ENCODE measurements at places on chromosomes 5 and 9. TPM values are rescaled to one million over a fixed set of nuclear protein-coding genes. Genes with fewer than 3 reads are reported as not detected.
A peak's percentile ranks its signal among the peaks of the same experiment; 100 is the strongest.

- no peak for DNase-seq
- H3K4me3 ChIP-seq = no peak overlapping the region
- no peaks in the 10 kb centered on the region for H3K36me3 ChIP-seq
- H3K27me3 ChIP-seq = no peaks in the 10 kb centered on the region
Measured at GRCh38 chr9:114080773-114081440, 2.8 kb upstream of the AMBP start.

DNA sequence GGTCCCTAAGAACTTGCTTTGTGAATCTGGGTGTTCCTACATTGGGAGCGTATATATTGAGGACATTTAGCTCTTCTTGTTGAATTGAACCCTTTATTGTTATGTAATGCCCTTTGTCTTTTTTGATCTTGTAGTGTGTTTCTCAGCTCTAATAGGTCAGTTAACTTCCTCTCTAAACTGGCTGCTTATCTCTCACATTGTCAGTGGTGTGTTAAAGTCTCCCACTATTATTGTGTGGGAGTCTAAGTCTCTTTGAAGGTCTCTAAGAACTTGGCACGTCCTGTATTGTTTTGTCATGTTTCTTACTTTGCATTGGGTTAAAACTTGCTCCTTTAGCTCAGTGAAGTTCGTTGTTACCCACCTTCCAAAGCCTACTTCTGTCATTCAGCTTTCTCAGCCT lies 36.2 kb downstream of the RIC1 start:
- H3K4me3 ChIP-seq = no peak overlapping the region
- no peaks in the 10 kb centered on the region for H3K27me3 ChIP-seq
- H3K27ac ChIP-seq = no peak overlapping the region
- no peak for DNase-seq
- H3K36me3 ChIP-seq = no peaks in the 10 kb centered on the region

DNA sequence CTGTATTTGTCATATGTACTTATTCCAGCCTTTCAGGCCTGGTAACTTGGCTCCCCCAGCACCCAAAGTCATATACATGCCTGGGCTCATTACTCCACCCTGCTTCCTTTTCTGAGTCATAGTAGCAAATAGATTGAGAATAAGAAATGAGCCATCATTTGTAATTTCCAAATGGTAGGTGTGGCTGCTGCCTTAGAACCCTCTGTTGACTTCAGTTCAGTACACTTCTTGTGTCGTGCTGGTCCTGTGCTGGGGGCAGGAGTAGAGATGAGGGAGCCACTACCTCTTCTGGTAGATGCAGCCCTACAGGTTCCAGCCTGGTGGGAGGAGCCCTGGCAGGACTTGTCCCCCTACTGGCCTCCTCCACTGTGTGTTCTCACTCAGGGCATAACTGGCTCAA lies 11.1 kb downstream of the GM2A start:
- no peak for DNase-seq
- H3K4me3 ChIP-seq = no peak overlapping the region
- no peaks in the 10 kb centered on the region for H3K27me3 ChIP-seq
- no peaks in the 10 kb centered on the region for H3K4me1 ChIP-seq
- no peak overlapping the region for H3K27ac ChIP-seq

DNA sequence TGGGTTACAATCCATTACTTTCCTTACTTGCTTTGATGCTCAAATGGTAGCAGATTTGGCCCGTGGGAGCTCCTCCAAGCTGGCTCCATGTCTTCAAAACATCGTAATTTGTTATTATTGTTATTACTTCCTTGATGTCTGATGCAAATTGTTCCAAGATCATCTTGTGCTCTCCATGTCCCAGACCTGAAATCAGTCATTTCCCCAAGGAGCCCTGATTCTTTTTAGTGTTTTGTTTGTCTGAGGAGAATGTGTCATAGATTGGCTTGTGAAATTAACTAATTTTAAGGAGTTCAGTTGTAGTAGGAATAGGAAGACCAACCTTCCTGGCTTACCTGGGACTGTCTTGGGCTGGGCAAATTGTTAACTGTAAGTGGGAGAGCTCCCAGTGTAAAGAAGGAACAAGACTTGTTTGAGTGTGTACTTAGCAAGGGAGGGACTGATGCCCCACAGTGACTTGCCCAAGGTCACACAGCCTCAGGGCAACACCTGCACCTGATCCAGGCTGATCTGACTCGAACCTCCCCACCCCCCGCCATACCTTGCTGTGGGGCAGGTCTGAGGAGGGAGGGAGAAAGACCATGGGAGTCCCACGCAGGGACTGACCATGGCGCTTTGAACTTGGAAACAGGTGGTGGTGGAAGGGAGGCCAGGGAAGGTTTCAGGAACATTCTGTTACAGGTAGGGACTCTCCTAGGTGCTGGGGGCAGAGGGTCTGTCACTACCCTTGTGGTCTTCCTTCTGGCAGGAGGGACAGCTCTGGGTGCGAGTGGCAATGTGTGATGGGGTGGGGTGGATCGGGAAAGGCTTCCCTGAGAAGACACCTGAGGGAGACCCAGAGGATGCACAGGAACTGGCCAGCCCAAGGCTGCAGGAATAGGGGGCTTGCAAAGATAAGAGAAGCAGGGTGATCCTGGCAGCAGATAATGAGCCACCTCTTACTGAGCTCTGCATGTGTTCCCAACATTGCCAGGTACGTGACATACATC lies 2.7 kb upstream of the BICD2 start:
- H3K27me3 ChIP-seq = no peaks in the 10 kb centered on the region
- H3K27ac ChIP-seq = no peak overlapping the region
- H3K4me3 ChIP-seq = no peak overlapping the region
- peaks cover 18% of the 10 kb centered on the region for H3K4me1 ChIP-seq
- no peaks in the 10 kb centered on the region for H3K36me3 ChIP-seq

- DNase-seq = peak; percentile 83
- no peak overlapping the region for H3K27ac ChIP-seq
- H3K4me1 ChIP-seq = peaks cover 3% of the 10 kb centered on the region
Measured at GRCh38 chr9:112705768-112706427, 12.0 kb downstream of the INIP start.

DNA sequence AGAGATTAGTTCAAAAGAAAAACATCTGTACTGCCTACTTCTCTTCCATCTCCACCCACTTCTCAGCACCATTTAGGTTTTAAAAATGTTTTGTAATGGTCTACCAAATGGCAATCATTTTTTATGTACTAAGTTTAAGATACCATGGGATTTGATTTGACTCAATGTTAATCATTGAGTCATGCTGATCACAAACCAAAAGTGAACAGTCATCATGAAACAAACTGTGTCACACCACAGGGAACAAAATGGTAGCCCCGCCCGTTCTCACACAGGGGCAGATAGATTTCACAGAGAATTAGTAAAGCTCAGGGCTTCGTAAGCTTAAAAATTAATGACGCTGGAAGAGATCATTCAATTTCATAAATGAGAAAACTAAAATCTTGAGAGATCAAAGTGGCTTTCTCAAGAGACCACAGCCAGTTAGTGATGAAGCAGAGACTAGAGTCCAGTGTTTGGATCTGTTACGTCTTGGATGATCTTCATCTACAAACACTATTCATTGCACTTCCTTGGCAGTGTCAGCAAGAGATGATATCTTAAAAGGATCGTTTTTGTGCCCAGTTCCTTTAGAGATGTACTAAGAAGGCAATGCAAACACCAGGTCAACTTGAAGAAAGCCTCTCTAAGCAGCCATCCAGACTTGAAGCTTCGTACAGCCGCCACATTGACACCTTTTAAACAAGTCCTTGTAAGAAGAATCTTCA lies 33.9 kb upstream of the TRIO start:
- H3K27ac ChIP-seq = no peak overlapping the region
- H3K4me3 ChIP-seq = no peak overlapping the region
- no peaks in the 10 kb centered on the region for H3K27me3 ChIP-seq
- DNase-seq = peak; percentile 36

DNA sequence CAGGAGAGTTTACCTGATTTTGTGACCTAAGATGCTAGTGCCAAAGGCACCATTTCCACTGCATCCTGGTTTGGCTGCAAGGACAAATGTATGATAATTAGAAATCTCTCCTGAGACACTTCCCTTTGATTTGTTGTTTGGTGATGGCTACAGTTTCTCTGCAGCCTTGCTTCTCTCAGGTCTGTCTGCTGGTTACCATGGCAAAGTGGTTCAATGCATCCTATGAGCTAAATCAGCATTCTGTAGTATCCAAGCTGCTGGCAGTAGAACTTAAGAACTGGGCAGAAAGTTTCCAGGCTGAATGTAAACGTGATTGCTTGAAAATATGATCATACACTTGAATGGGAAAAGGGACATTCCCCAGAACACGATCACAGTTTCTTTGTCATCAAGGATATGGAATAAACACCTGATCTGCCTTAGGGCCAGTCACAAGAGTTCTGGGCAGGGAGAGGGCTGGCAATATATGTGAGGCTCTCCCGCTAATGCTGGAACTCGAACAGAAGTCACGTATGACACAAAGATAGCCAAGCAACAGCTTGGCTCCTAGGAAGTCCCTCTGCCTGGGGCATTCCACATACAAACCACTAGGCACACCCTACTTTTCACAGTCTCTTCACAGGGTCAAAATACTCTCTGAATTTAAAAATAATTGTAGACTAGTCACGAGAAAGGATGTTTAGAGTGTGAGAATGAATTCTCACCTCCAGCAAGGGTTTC lies 138.1 kb upstream of the GRAMD2B start:
- H3K4me1 ChIP-seq = no peaks in the 10 kb centered on the region
- H3K27ac ChIP-seq = no peak overlapping the region
- H3K4me3 ChIP-seq = no peak overlapping the region
- no peaks in the 10 kb centered on the region for H3K27me3 ChIP-seq

- H3K4me1 ChIP-seq = no peaks in the 10 kb centered on the region
- no peak overlapping the region for H3K4me3 ChIP-seq
- no peaks in the 10 kb centered on the region for H3K27me3 ChIP-seq
- DNase-seq = no peak
Measured at GRCh38 chr5:170596482-170597044, 92.7 kb downstream of the KCNIP1 start.

GRCh38 chr5:23419115-23419514 lies 88.3 kb upstream of the PRDM9 start:
- no peak for DNase-seq
- H3K27me3 ChIP-seq = no peaks in the 10 kb centered on the region
- no peaks in the 10 kb centered on the region for H3K36me3 ChIP-seq

GRCh38 chr5:12934722-12935121 lies 1009.8 kb downstream of the DNAH5 start:
- H3K27ac ChIP-seq = no peak overlapping the region
- no peak for DNase-seq
- no peaks in the 10 kb centered on the region for H3K36me3 ChIP-seq
- no peak overlapping the region for H3K4me3 ChIP-seq
- H3K4me1 ChIP-seq = no peaks in the 10 kb centered on the region
- H3K27me3 ChIP-seq = no peaks in the 10 kb centered on the region

DNA sequence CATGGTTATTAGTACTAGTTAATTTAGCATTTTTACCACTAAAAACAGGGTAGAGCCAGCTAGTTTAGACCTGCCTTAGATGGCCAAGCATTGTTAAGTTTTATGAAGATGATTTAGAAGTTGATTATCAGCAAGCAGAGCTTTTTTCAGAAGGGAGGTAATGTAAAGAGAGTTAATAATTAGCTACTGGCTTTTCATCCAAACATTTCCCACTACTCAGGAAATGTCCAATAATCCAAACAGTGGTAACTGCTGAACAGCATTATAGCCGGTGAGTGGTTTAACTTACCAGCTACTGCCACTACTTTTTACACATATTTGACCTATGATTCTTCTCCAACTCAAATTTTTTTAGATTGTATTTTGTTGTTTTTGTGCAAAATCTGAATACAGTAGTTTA lies 1.7 kb downstream of the ITGA1 start:
- peaks cover 4% of the 10 kb centered on the region for H3K4me1 ChIP-seq
- H3K4me3 ChIP-seq = no peak overlapping the region
- H3K27ac ChIP-seq = no peak overlapping the region

DNA sequence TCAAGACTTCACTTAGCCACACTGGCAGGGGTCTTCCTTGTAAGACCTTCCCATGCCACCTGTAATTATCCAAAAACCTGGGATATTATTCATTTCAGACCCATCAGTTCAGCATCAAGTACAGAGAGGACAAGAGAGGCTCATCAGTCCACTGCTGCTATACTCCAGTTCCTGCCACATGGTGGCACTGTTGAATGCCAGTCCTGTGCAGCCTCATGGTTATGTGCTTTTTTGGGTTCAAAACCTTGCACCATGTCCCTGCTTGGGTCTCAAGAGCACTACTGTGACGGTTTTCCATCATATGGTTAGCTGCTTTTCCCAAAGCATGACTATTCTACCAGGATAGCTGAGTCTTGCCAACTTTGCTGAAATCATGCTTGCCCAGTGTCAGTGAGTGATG lies 8.5 kb downstream of the PTGS1 start:
- no peaks in the 10 kb centered on the region for H3K36me3 ChIP-seq
- DNase-seq = no peak
- H3K4me1 ChIP-seq = no peaks in the 10 kb centered on the region
- H3K27me3 ChIP-seq = no peaks in the 10 kb centered on the region
- H3K4me3 ChIP-seq = no peak overlapping the region

GRCh38 chr9:17013010-17013409 lies 121.8 kb upstream of the CNTLN start:
- H3K36me3 ChIP-seq = no peaks in the 10 kb centered on the region
- DNase-seq = no peak
- H3K27me3 ChIP-seq = no peaks in the 10 kb centered on the region

DNA sequence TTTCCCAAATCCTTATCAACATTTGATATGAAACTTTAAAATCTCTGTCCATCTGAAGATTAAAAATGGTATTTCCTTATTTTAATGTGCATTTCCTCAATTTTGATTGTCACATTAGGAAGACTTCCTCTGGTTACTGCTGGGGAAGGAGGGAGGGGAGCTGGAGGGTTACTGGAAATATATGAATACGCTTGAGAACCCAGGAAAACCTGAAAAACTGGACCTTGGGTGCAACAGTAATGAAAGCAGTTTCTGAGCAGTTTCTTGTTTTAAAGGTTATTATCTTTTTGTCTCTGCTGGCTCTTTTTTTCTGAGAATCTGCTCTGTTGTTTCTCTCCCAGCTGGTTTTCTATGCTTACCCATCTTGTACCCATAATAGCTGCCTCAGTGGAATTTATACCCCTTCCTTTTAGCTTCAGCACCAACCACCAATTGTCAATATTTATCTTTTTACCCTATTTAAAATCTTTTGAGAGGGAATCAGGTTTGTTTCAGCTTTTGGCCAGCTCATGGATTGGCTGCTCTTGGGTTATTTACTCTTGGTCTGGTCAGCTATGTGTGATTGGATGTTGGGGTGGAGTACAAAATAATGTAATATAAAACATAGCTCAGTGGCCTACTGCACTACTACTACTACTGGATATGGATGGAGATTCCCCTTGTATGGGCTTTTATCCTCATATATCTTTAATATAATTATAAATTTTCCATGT lies 67.4 kb downstream of the UNC13B start:
- DNase-seq = no peak
- H3K4me3 ChIP-seq = no peak overlapping the region
- H3K27me3 ChIP-seq = no peaks in the 10 kb centered on the region
- no peaks in the 10 kb centered on the region for H3K4me1 ChIP-seq
- no peak overlapping the region for H3K27ac ChIP-seq

The MARCHF3 gene
- 1.1 TPM for total RNA-seq

The PCDHB2 gene
- total RNA-seq = 31.3 TPM

The DCP2 gene
- 73.5 TPM for total RNA-seq

The EPB41L4A gene
- total RNA-seq = not detected

The ANKRD34B gene
- total RNA-seq = not detected
